ENCODE measurements at places on chromosomes 4 and X.

- no peak for DNase-seq
Observed at GRCh38 chr4:30863021-30863420, 142.9 kb downstream of the PCDH7 start.

GRCh38 chr4:94558392-94558904, 106.7 kb downstream of the PDLIM5 start:
- no peak for DNase-seq

DNA sequence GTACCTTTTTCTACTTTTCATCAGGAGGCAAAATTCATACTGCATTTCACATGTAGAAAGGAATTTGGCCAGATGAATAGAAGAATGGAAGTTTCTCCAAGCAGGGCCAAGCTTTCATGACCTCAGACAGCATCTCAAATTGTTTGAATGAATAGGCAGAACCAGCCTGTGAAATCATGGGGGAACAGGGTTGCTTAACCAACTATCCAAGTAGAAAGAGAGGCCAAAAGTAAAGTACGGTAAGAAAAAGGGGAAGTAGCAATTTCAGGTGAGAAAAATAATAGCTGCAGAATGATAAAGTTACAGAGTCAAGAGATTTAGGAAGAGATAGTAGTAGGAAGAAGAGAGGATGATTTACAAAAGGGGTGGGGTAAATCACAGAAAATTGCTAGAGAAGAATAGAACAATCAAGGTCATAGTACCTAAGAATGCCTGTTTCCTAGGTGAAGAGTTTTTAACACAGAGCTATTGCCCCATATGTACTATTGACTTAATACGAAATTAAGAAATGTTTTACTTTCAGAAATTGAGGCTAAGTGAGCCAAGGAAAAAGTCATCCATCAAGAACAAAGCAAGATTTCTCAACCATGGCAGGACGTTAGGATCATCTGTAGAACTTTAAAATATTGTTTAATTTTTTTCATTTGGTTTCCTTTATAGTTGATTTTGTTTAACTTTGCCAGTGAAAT, 177.1 kb upstream of the TET2 start:
- DNase-seq, result no peak

GRCh38 chrX:72110051-72110875, 21.5 kb downstream of the RTL5 start:
- no peak for DNase-seq

GRCh38 chr4:184415071-184415470, 59.3 kb downstream of the IRF2 start:
- no peak for DNase-seq

- DNase-seq, result no peak
Observed at GRCh38 chr4:135120195-135120594, 918.6 kb upstream of the PABPC4L start.

DNA sequence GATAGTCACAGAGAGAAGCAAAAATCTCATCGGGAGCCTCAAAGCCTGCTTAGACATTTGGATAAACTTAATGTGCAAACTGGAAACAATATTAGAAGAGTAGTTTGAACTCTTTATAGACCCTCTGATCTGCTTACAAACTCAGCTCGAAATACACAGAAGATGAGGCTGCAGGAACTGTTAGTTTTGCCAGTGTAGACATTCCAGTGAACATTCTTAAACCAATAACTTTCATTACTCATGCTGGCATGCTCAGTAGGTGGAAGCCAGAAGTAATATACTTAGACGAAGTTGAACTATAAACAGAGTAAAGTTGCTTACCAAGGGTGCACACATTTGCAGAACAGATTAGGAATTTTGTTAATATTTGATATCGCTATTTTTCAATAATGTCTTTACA, 303.5 kb downstream of the ANKRD50 start:
- no peak for DNase-seq
